ENCODE measurements at places on chromosomes 2 and 18. TPM values are rescaled to one million over a fixed set of nuclear protein-coding genes. Genes with fewer than 3 reads are reported as not detected.

- no peak for DNase-seq
Measured at GRCh38 chr18:11672846-11673454, 16.1 kb upstream of the GNAL start.

GRCh38 chr2:30936977-30937376 is 129.7 kb upstream of the CAPN13 start:
- DNase-seq: no peak

GRCh38 chr18:6509832-6510231 is 95.1 kb upstream of the L3MBTL4 start:
- DNase-seq: no peak

DNA sequence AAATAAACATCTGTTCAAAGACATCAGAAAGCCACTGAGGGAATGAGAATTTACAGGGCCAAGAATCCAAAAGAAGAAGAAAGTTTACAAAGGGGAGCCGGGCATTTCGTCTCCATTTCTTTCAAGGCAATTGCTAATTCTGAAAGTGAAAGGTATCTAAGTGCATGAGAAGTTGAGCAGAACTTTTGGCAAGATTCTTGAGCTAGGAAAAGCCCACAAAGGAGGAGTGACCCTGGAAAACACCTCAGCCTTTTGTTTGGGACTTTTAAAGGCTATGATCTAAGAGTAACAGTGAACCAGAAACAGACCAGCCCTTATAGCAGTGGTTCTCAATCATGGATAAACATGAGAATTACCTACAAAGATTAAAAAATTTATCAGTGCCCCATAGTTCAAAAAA is 87.4 kb downstream of the MDH1 start:
- DNase-seq: no peak

GRCh38 chr2:29113027-29113686 is 2.1 kb upstream of the CLIP4 start:
- DNase-seq: no peak

GRCh38 chr2:48984922-48985321 is 169.4 kb downstream of the FSHR start:
- DNase-seq: no peak

DNA sequence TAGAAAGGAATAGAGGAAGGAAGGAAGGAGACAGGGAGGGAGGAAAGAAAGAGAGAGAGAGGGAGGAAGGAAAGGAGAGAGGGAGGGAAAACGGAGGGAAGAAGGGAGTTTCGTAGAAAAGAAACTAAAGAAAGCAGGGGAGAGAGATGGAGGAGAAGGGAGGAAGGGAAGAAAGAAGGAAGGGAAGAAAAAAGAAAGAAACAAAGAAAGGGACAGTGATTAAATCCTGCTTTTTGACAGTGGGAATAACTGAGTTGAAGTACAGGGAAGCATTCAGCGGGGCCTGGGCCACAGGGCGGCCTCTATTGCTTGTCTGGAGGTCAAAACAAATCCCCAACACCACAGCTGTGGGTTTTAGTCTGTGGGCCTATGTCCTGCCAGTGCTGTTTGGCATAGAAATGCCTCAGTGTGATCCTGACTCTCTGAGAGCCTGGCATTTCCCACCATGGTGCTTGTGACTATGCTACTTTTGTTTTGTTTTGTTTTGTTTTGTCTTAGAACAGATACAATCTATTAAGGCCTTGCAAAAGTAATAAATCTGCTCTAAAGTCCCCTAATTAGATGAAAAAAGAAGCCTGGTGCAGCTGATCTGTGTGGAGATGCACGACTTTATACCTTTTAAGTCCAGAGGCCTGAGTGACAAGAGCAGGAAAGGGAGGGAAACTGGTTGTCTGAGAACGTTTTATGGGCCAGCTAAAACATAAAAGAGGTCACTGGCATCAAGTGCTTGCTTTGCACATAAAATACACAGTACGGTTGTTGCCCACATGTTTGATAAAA is 40.0 kb downstream of the IL1RL2 start:
- no peak for DNase-seq

DNA sequence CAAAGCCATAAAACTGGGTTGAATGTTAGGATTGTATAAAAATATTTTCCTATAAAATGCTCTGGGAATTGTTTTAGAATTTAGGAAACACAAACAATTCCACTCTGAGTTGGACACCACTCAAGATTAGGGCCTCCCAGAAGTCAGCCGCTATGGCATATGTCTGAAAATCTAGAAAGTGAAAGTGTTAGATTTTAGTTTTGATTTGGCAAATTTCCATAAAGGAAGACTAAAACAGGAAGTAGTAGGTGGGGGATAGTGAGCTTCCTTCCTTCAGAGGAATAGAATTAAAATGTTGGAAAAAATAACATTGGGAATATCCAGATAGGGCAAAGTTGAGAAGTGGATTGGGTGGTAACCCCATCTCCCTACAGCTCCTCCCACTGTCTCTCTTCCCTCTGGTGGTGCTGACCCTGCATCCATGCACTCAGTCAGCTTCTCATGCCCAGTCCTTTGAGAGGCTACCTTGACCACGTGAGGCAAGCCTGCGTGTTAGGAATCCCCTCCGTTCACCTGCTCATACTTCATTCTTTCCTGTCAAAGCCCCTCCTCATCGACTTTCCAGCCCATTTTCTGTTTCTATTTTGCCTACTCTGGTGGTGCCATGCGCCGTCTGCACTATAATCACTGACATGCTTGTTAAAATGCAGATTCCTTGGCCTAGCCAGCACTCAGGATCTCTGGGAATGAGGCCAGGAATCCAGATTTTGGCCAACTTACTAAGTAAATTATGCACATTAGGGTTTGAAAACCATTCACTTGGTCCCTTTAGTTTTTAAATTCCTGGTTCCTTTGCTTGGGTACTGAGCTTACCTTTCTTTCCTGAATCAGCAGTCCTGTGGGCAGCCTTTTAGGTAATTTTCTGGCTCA is 83.5 kb downstream of the POLE4 start:
- no peak for DNase-seq

DNA sequence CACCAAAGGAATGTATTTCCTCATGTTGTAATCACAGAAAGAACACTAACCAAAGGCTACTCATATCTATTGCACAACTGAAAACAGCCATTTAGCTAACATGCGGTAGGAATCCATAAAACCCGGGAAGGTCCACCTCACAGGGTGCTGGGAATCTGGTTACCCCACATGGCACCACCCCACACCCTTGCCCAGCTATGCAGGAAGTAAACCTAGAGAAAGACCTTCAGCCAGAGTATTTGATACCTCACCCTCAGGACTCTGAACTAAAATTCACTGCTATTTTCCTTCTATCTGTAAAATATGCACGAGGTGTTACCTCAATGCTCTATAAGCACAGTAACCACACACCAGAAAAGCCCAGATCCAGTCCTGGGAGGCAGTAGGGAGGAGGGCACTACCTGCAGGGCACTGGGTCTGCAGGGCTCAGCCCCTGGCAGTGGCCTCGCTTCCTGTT is 45.8 kb downstream of the PTPN2 start:
- no peak for DNase-seq

- no peak for DNase-seq
Measured at GRCh38 chr2:44109166-44109565, 59.5 kb upstream of the PPM1B start.

Gene ERBB4
- 28.6 TPM for total RNA-seq

Gene ACSL3
- 69.0 TPM for total RNA-seq

Gene VWC2L
- not detected for total RNA-seq

Gene GTF2A1L
- total RNA-seq: not detected

Gene HNMT
- total RNA-seq: 35.8 TPM

Gene B3GNT2
- total RNA-seq: 16.4 TPM
